ENCODE measurements at places on chromosomes 7 and 10.

DNA sequence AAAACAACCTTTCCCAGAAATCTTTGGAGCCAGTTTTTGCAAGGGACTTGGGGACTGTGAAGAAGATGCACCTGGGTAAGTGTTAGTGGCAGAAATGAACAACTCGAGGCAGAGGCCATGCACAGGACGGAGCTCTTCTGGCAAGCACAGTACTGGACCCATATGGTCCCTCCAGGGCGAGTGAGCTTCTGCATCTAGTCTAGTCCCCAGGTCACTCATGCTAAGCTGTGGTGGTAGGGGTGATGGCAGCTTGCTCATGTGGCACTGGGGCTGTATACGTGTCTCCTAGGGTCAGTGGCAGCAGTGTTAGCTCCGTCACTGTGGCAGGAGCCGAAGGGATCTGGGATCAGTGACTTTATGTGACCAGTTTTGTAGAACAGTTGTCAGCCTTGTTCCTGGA lies 9.3 kb upstream of the LRRC61 start:
- no peak for DNase-seq

GRCh38 chr10:107687701-107688100 lies 523.2 kb upstream of the SORCS1 start:
- DNase-seq: no peak

GRCh38 chr7:55524558-55525310 lies 47.6 kb downstream of the VOPP1 start:
- DNase-seq: no peak

DNA sequence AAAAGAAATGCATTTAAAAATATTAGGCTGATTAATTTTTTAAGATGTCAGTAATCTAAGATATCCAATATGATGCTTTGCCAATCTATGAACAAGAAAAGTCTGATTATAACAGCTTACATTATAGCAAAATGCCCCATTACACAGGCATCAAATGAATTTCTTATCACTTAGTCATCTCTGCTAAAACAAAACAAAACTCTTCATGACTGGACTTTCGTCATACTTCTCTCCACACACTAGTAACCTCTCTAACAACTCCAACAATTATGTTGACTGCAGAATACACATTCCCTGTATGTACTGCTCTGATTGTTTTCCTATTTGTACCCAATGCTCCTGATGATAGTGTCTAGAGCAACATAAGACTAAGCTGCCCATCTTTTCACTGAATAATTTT lies 3.8 kb upstream of the MKI67 start:
- DNase-seq: no peak

GRCh38 chr7:17029150-17029549 lies 147.4 kb upstream of the AGR3 start:
- no peak for DNase-seq

DNA sequence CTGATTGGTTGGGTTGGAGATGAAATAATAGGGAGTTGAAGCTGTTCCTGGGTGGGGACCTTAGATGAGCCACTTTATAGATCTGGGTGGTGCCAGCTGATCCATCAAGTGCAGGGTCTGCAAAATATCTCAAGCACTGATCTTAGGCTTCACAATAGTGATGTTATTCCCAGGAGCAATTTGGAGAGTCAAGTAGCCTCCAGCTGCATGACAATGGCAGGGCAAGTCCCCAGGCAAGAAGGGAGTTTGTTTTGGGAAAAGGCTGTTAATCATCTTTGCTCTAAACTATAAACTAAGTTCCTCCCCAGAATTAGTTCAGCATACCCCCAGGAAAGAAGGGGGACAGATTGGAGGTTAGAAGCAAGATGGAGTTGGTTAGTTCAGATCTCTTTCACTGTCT lies 47.7 kb upstream of the WAPL start:
- DNase-seq: no peak

Data from NCI-H2081 treated with DMSO at 0.1 percent for 48 hours (cell line).